ENCODE measurements at places on chromosomes 6 and 20. TPM values are rescaled to one million over a fixed set of nuclear protein-coding genes. Genes with fewer than 3 reads are reported as not detected.

OPN5 gene
- not detected for total RNA-seq

C6orf15 gene
- total RNA-seq = not detected

PPIL6 gene
- total RNA-seq = not detected

TNF gene
- total RNA-seq = not detected

CLVS2 gene
- not detected for total RNA-seq

PKIB gene
- total RNA-seq = 2.7 TPM

FAM110A gene
- total RNA-seq = 3.6 TPM

COL20A1 gene
- not detected for total RNA-seq

LTA gene
- total RNA-seq = not detected

FOXS1 gene
- not detected for total RNA-seq

PRR18 gene
- total RNA-seq = 2.9 TPM

HTR1B gene
- not detected for total RNA-seq

DNA sequence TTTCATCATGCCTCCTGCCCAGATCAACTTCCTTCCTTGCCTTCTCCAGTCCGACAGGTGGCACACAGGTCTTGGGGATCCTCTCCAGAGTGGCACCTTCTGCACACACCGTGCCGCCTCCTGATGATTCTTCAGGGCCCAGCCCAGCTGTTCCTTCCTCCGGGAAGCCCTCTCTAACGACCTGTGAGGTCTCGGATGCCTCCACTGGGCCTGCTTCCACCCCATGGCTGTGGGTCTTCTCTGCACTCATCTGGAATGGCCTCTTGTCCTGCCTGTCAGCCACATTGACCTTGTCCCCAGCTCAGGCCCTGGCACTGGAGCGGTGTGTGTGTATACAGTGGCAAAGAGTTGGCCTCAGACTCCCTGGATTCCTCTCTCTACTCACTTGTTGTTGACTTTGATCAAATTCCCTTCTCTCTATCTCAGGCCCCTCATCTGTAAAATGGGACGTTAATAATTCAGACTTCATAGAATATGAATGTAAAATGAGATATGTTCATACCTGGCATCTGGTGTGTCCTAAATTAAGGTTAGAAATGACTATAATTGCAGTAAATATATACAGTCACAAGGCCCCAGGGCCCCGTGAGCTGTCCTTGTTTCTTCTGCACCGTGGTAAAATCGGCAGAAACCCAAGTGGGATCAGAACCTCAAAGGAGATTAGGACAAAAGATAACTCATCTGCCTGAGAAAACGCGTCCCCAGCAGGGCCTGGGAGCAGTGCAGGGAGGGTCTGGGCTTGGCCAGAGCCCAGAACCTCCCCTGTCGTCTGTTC is 1.5 kb downstream of the FAM210B start:
- H3K36me3 ChIP-seq = peaks cover 7% of the 10 kb centered on the region
- peak overlapping the region; percentile 96 for H3K4me3 ChIP-seq
- peak; percentile 80 for DNase-seq

- H3K4me3 ChIP-seq = no peak overlapping the region
- no peaks in the 10 kb centered on the region for H3K27me3 ChIP-seq
- H3K4me1 ChIP-seq = no peaks in the 10 kb centered on the region
- no peaks in the 10 kb centered on the region for H3K36me3 ChIP-seq
Observed at GRCh38 chr20:33162313-33162712, 5.6 kb upstream of the BPIFA2 start.

- no peaks in the 10 kb centered on the region for H3K36me3 ChIP-seq
- DNase-seq = no peak
- no peak overlapping the region for H3K4me3 ChIP-seq
- no peaks in the 10 kb centered on the region for H3K4me1 ChIP-seq
Observed at GRCh38 chr6:95242560-95242959, 334.8 kb upstream of the MANEA start.

- H3K27me3 ChIP-seq = no peaks in the 10 kb centered on the region
- no peak overlapping the region for H3K27ac ChIP-seq
Observed at GRCh38 chr6:138275976-138276375, 57.7 kb upstream of the PBOV1 start.

GRCh38 chr6:90868256-90868655 is 281.4 kb upstream of the MAP3K7 start:
- H3K4me1 ChIP-seq = no peaks in the 10 kb centered on the region
- no peak overlapping the region for H3K4me3 ChIP-seq
- DNase-seq = no peak
- no peak overlapping the region for H3K27ac ChIP-seq
- H3K27me3 ChIP-seq = no peaks in the 10 kb centered on the region
- H3K36me3 ChIP-seq = no peaks in the 10 kb centered on the region

DNA sequence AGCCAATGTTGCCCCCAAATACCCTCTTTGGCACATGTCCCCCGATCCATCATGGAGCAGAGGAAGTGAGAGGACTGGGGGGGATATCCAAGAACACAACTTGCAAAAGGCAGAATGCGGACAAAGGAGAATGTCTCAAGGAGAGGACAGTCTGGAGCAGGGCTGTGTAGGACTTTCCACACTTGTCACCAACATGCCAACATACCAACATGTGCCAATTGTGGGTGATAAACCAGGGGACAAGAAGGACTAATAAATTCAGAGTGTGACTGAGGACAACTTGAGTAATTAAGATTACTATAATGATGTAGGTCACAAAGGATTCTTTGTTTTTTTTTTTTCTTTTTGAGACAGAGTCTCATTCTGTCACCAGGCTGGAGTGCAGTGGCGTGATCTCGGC is 8.8 kb downstream of the SLC26A8 start:
- no peak for DNase-seq
- no peaks in the 10 kb centered on the region for H3K27me3 ChIP-seq
- no peak overlapping the region for H3K4me3 ChIP-seq
- H3K27ac ChIP-seq = no peak overlapping the region

DNA sequence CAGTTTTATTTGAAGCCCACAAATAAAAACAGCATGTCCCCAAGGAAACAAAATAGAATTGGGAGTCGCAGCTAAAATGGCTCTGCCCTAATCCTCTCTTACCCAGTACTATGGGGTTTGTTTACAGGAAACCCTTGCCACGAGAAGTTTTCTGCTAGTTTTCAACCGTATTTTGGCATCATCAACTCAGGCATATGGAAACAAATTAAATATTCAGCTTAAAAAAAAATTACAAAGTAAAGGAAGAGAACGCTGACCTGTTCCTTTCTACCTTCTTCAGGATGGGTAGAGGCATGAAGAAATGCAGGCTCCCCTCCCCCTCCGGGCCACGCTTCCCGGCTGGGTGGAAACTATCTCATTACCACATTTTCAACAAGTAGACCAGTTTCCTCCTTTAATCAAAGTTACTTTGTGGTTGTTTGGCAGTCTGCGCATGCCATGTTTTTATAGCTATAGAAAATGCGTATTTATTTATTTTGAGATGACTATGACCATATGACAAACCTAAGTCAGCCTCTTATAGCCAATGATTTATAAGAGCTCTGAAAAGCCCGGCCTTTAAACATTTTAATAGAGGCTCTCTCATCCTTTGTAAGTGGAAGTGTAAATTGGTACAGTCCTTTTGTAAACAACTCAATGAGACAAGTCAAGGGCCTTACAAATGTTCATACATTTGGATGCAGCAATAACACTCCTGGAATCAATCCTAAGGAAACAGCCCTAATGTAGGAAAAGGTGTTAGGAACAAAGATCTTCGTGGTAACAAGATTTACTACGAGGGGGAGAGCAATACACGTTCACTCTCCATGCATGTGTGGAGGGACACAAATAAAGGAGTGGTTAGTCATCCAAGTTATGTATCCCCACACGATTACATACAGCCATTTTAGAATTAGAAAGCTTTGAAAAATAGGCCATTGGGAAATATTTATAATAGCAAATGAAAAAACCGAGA is 16.1 kb upstream of the ZNF217 start:
- no peaks in the 10 kb centered on the region for H3K27me3 ChIP-seq
- H3K36me3 ChIP-seq = no peaks in the 10 kb centered on the region
- H3K27ac ChIP-seq = peak overlapping the region; percentile 25
- peak; percentile 64 for DNase-seq
- peaks cover 2% of the 10 kb centered on the region for H3K4me1 ChIP-seq

DNA sequence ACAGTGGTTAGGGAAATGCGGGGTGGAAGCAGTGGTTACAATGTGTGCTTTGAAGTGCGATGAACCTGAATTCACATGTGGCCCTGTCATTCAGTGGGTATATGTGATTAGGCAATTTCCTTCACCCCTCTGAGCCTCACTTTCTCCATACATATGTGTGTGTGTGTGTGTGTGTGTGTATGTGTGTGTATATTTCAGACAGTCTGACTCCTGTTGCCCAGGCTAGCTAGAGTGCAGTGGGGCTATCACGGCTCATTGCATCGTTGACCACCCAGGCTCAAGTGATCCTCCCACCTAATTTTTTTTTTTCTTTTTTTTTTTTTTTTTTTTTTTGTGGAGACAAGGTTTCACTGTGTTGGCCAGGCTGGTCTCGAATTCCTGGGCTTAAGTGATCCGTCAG is 6.3 kb downstream of the PPP1R14C start:
- H3K36me3 ChIP-seq = no peaks in the 10 kb centered on the region
- no peaks in the 10 kb centered on the region for H3K4me1 ChIP-seq
- H3K4me3 ChIP-seq = no peak overlapping the region
- H3K27ac ChIP-seq = no peak overlapping the region

DNA sequence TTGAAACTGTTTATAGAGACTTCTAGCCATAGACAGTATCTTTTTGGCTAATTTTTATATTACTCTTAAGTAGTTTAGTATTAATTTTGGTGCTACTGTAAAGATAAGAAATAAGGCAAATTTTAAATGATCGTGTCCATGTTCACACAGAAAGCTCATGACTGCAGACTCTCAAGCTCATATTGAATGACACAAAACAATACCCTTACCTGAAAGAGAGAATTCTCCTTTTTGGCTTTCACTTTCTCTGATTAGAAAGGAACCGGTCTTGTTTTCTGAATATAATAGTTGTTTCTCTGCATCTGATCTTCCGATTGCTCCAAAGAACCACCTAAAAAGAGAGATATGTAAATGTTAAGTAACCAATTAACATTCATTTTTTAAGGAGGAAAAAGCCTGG is 57.0 kb downstream of the FRK start:
- no peaks in the 10 kb centered on the region for H3K36me3 ChIP-seq
- no peak overlapping the region for H3K4me3 ChIP-seq
- no peak overlapping the region for H3K27ac ChIP-seq

DNA sequence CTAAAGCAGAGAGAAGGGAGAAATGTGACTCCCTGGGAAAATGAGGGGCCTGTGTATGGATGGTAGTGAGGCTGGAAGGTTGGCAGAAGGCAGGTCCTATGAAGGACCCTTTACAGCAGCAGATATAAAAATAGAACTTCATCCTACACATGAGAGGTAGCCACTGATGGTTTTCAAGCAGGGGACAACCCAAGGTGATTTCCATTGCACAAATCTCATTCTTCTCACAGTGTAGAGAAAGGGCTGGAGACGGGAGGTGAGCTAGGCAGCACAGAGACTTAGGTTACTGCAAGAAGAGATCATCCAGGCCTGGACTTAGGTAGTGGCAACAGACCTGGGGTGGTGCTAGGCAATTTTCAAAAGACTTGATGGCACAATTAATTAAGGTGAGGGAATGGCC is 30.7 kb downstream of the TRAM2 start:
- no peaks in the 10 kb centered on the region for H3K27me3 ChIP-seq
- no peak overlapping the region for H3K27ac ChIP-seq
- H3K4me1 ChIP-seq = peaks cover 6% of the 10 kb centered on the region
- no peak overlapping the region for H3K4me3 ChIP-seq
- H3K36me3 ChIP-seq = no peaks in the 10 kb centered on the region
- DNase-seq = no peak

DNA sequence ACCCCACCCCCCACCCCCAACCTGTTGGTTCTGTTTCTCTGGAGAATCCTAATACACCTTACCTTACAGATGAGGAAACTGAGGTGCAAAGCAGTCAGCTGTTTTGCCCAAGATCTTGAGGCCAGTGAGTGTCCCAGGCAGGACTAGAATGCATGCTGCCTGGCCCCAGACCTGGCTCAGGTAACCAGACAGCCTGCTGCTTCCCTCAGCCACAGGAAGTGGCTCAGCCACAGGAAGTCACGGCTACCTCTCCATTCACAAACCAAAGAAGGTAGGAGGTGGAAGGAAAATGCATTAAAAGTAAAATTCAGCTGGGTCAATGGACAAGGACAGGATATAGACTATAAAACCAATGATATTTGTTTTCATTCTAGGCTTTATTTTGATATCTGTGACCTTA is 517.6 kb downstream of the CD83 start:
- no peak overlapping the region for H3K27ac ChIP-seq
- DNase-seq = no peak
- H3K27me3 ChIP-seq = no peaks in the 10 kb centered on the region
- H3K4me1 ChIP-seq = no peaks in the 10 kb centered on the region
- H3K36me3 ChIP-seq = no peaks in the 10 kb centered on the region

DNA sequence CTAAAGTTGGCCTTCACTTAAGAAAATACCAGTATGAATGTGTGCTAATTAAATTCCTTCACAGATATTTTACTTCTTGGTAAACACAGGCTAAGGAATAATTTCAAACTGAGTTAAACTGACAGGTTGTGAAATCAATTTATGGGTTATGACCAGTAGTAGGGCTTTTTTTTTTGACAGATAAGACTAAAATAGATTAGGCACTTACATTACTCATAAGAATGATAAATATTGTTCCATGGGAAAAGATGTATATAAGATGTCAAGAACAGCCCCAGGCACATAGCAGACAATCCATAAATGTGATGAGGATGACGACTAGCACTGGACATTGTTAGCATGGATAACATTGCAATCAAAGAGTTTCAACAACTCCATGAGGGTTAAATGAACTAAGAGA is 22.9 kb downstream of the NT5E start:
- no peaks in the 10 kb centered on the region for H3K4me1 ChIP-seq
- H3K27ac ChIP-seq = no peak overlapping the region
- H3K4me3 ChIP-seq = no peak overlapping the region
- no peak for DNase-seq
- peaks cover under 1% of the 10 kb centered on the region for H3K36me3 ChIP-seq
- H3K27me3 ChIP-seq = no peaks in the 10 kb centered on the region

DNA sequence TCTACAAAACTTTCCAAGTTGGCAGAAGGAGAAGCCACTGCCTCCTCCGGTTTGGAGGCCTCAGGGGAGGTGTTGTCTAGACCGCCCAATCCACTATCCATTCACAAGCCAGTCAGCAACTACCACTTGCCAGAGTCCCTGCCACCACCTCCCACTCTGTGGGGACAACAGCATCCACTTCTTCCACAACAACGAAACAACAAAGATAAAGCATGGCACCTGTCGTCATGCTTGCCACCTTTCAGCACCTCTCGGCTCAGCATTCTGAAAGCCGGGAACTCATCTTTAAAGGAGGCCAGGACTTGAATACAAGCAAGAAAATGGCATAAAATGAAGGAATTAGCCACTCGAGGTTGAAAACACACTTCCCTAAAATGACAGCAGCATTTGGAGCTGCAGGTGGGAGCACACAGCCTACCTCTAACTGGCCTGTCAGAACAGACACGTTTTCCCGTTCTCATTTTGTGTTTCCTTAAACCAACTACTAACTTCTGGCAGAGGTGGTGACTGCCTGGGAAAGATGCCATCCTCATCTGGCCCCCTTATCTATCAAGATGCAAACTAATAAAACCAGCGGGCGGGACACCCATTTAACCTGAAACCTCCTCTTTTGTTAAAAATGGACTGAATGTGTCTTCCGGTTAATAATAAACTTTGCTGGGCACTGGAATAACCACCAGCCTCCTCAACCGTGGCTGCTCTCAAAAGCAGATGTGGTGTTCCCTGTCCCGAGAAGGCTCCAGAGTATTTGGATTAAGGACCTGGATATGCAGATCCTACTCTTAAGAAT is 21.7 kb downstream of the YTHDF1 start:
- no peaks in the 10 kb centered on the region for H3K27me3 ChIP-seq
- H3K4me3 ChIP-seq = no peak overlapping the region
- no peak for DNase-seq
- H3K36me3 ChIP-seq = no peaks in the 10 kb centered on the region
- no peaks in the 10 kb centered on the region for H3K4me1 ChIP-seq

GRCh38 chr20:45835329-45835765 is 1.7 kb downstream of the SNX21 start:
- H3K27ac ChIP-seq = no peak overlapping the region
- no peaks in the 10 kb centered on the region for H3K4me1 ChIP-seq
- H3K36me3 ChIP-seq = no peaks in the 10 kb centered on the region
- H3K4me3 ChIP-seq = no peak overlapping the region
- no peaks in the 10 kb centered on the region for H3K27me3 ChIP-seq
- DNase-seq = no peak
